GM19239 (cell line): ENCODE measurements at places on chromosomes 2 and 18.

- no peak for DNase-seq
Measured at GRCh38 chr2:32838949-32839348, 107.8 kb upstream of the LTBP1 start.

- DNase-seq, result no peak
Measured at GRCh38 chr2:198776616-198777406, 680.9 kb downstream of the SATB2 start.

GRCh38 chr2:207394812-207395534, 134.8 kb upstream of the CREB1 start:
- DNase-seq, result no peak

DNA sequence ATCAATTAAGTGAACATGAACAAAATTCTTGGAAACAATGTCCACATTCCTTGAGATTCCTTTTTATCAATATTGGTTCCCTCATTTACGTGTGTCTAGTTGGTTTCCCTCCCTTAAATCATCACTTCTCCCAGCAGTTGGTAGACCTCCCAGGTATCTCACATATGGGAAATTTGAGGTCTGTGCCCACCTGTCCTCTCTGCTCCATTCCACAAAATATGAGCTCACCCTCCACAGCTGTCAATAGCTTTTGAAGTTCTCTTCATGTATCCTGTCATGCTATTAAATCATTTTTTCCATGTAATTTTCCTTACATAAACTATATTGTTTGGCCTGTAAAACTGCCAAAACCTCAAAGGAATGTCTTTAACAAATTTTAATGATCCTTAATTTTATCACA, 992.2 kb upstream of the ACVR2A start:
- no peak for DNase-seq

GRCh38 chr2:155958834-155959233, 373.7 kb downstream of the NR4A2 start:
- DNase-seq, result no peak

- no peak for DNase-seq
Measured at GRCh38 chr2:64442277-64442676, 11.7 kb upstream of the LGALSL start.

DNA sequence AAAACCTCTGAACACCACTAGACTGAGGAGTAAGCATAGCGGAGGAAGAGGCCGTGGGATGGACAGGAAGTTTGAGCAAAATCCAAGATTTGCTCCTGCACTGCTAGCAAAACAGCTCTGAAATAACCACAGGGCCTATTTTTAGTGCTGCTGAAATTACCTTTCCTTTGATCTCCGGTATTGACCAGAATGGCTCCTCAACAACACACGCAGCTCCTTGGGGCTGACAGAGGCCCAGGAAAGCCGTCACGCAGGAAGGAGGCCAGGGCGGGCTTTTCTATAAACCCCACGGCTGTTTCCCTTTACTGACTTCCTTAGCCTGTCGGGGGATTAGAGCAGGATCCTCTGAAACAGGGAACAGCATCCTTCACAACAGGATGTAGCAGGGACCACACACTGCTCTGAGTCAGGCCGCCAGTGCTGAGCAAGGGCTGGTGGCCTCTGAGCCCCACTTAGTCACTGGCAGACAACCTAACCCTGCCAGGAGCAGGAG, 80.8 kb upstream of the LCLAT1 start:
- no peak for DNase-seq

DNA sequence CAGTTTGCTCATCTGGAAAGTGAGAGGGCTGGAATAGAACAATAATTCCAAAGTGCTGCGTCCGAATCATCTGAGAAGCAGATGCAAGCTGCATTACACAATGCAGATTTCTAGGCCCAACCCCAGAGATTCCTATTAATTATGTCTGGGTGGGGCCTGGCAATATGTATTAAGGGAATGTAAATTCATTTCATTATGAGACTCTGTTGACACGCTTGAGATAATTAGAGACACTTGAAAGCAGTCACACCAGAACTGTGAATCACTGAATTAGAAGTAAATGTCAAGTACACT, 54.7 kb upstream of the HK2 start:
- no peak for DNase-seq

DNA sequence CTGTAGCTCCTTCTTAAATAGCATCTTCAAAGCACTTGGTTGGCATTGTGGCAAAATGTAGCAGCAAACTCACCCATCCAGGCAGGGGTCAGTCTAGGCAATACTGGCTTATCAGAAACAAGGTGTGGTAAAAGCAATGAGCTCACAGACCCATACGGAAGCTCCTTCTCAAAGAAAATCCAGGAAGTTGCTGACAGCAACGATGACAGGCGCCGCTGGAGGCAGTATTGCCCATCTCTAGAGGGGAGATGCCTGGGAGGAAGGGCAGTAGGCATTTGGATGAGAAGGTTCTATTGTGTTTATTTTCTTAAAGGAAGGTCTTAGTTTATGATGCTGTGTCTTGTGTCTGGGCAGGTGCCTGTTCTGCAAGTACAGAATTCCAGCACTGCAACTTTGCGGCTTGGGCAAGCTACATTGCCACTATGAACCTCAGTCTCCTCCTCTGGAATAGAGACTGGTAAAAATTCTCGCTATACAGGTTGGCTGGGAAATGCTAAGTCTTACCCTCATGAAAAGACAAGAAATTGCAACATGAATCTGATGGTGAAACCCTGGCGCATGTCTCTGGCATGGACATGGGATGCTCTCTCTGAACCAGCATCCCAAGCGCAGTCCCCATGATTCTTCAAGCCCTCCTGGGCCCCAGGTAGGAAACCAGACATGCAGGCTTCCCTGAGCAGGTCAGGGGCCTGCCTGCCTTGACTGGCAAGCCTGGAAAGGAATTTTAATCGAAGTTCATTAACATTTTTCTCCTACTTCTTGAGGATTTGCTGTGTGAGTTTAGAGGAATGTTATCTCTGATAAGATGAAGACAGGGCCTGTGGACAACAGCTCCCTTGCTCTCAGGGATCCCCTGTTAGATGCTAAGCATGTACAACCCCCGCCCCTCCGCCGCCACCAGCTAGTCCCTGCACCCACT, 156.0 kb downstream of the TFCP2L1 start:
- DNase-seq, result no peak

DNA sequence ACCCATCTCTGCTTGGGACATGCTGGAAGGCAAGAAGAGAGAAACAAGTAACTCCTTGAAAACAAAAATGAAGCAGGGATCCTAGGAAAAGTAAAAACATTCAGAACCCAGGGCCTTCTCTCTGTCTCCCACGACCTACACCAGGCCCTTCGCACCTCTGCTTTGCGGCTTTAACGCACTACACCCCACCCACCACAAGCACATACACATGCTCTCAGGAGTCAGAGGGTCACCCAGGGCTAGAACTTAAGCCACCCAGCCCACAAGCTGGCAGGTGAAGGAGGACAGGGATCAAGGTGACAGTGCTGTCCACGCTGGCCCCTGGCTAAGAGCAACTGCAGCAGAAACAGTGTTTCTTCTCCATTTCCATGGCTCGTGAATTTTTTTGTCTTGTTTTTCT, 72.2 kb downstream of the BCL11A start:
- no peak for DNase-seq

DNA sequence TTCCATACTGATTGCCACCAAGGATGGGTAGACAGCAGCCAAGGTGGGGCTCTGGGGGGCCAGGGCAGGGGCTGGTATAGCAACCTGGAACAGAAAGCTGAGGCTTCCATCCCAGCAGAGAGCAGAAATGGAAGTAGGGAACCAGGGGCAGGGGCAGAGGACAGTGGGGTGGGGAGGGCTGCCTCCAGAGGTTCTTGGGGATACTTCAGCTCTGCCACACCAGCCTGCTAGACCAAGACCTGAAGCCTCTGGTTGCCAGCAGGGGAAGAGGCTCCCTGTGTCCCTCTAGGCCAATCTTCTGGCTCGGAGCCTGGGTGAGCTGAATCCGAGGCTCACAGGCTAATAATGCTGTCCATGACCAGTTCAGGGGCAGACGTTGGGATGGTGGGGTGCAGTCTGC, 329.0 kb downstream of the DYSF start:
- DNase-seq, result no peak

GRCh38 chr2:97745474-97746174, 32.2 kb downstream of the ZAP70 start:
- DNase-seq, result peak; percentile 51

DNA sequence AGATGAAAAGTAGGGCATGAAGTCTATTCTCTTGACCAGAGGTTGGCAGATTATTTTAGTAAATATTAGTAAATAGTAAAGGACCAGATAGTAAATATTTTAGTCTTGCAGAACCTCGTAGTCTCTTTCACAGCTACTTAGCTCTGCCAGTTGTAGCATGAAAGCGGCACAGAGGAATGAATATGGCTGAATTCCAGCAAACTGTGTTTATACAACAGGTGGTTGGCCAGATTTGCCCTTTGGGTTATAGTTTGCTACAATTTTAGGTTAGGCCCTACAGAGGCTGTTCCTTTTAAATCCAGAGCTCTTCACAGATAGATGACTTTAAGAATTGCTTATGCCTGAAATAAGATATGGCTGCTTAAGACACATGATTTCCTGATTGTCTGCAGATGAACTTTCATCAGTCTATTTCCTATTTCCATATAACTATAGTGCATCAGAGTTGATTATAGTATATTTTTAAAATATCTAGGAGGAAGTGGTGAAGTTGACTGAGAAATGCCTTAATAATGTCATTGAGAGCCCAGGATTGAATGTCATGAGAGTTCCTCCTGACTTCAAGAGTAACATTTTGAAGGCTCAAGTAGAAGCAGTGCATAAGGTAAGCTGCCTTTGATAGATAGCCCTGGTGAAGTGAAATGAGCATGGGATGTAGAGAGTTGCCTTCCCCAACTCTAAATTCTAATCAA, 80.5 kb downstream of the TMEM185B start:
- no peak for DNase-seq

- DNase-seq, result no peak
Measured at GRCh38 chr2:23311186-23311585, 73.8 kb upstream of the KLHL29 start.

GRCh38 chr2:207257251-207258250, 91.8 kb upstream of the KLF7 start:
- DNase-seq, result no peak

GRCh38 chr2:152846697-152847470, 128.5 kb downstream of the ARL6IP6 start:
- DNase-seq, result no peak

GRCh38 chr2:203687165-203687564, 19.3 kb upstream of the CD28 start:
- no peak for DNase-seq

- no peak for DNase-seq
Measured at GRCh38 chr2:120759543-120760331, 24.1 kb downstream of the GLI2 start.

DNA sequence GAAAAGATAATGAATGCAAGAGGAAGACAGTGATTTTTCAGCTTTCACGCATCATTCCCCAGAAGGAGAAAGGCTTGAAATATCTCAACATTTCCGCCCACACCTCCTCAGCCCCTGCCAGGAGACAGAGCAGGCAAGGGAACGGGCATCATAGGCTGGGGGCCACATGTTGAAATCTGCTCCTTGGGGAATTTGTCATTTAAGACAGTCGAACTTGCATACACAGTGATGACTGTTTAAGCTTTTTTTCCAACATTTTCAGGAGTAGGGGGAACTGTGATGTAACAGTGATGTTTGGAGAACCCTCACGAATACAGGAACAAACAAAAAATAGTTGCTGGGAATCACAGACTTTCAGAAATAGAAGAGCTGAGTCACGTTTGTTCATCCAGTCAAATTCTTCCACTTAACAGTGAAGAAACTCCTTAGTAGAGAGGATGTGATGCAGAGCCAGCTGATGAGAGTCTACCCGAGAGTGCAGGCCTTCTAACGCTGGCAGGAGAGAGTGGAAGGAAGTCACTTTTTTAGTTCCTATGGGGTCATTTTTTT, 266.8 kb downstream of the ALPK2 start:
- no peak for DNase-seq

GRCh38 chr2:112791019-112791418, 6.7 kb upstream of the IL1A start:
- DNase-seq, result no peak

- no peak for DNase-seq
Measured at GRCh38 chr2:189309331-189309730, 129.8 kb upstream of the COL5A2 start.

- no peak for DNase-seq
Measured at GRCh38 chr18:22974001-22974400, 40.9 kb downstream of the RBBP8 start.

DNA sequence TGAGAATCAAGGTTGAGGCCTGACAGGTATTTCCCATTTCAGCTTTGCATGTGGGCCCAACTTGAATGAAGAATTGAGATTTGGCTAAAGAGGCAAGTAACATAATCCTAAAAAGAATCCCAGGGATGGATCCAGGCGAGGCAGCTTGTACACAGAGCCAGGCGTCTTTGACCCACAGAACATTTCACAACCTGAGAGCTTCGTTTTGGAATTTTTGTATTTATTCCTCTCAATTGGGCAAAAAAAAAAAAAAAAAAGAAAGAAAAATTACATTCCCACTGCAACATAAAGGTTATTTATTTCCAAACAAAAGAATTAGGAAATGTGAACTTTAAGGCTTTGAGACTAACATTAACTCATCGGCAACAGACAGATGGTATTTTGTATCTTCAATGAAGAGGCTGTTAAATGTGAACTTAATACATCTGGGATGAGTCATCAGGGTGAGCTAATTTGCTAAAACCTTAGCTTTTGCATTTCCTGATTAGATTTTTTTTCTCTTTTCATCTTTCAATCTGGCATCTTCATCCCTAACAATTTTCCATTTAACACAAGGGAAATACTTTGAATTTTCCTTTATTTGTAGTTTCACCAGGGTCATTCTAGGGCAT, 478.5 kb upstream of the TNP1 start:
- no peak for DNase-seq

- no peak for DNase-seq
Measured at GRCh38 chr2:234172066-234172465, 121.6 kb downstream of the SPP2 start.

DNA sequence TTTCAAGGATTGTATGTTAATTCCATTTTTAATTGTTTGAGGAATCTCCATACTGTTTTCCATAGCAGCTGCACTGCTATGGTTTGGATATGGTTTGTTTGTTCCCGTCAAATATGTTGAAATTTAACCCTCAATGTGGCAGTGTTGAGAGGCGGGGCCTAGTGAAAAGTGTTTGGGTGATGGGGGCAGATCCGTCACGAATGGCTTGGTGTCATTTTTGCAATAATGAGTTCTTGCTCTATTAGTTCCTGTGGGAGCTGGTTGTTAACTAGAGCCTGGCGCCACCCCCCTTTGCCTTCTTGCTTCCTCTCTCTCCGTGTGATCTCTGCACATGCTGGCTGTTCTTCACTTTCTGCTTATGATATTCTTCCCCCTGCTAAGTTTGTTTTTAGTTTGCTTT, 71.4 kb upstream of the LDLRAD4 start:
- DNase-seq, result no peak

GRCh38 chr2:8622199-8622911, 59.5 kb upstream of the ID2 start:
- no peak for DNase-seq

DNA sequence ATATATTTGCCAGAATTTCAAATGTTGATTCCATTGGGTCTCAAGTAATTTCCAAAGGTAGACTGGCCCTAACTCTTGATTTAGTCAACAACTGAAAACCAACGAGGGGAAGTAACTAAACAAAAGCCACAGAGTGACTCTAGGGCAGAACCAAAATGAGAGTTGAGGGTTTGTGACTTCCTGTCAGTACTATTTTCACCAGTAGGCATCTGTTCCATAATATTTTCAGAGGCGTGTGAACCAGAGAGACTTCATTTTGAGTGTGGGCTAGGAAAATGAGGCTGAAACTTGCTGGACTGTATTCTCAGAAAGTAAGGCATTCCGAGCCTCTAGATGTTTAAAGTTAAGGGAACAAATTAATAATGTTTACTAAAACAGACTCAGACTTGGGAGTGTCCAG, 70.6 kb downstream of the GDF7 start:
- peak; percentile 17 for DNase-seq

- DNase-seq, result no peak
Measured at GRCh38 chr18:3898861-3899613, 449.1 kb downstream of the TGIF1 start.
